Esophagus mucosa (tissue), 1 donor: ENCODE measurements at places on chromosomes 12 and 14.
A peak's percentile ranks its signal among the peaks of the same experiment; 100 is the strongest.

- ATAC-seq, result peak; percentile 38
These were observed 70.0 kb upstream of the VPS33A start for GRCh38 chr12:122336015-122336946.

DNA sequence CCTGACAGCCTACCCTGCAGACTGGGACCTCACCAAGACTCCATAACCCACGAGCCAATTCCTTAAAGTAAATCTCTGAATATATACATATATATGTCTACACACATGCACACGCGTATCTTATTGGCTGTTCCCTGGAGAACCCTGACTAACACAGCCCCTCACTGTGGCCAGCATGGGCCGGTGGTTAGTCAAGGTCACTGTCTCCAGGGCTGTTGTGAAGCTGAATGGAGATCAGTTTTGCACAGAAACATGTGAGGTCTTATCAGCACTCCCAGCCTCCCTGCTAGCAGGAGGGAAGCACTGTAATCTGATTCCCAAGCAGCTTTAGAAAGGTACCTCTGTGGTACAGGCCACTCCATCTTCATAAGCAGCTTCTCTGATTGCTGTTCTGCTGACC lies 46.6 kb upstream of the PLEKHG6 start:
- no peak for ATAC-seq

DNA sequence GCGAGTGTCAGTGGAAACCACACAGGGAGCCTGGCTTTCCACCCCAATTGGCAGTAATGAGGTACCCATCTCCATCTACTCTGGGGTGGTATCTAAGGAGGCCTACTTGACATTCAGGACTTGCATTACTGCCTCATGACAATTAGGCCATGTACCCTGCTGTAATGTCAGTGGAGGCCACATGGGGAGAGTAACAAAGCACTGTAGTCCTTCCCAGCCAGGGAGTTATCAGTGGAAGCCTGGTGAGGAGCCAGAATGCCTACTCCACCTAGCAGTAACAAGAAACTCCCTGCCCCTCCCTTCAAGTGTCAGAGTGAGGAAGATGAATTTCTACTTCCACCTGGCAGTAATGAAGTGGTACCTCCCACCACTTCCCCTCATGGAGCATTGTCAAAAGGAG lies 12.5 kb downstream of the TIMM9 start:
- ATAC-seq, result peak; percentile 33

GRCh38 chr12:131835616-131836171 lies 7.5 kb downstream of the MMP17 start:
- no peak for ATAC-seq

GRCh38 chr12:54412786-54413185 lies 6.3 kb downstream of the ITGA5 start:
- no peak for ATAC-seq

- no peak for ATAC-seq
These were observed 32.1 kb upstream of the HECTD1 start for GRCh38 chr14:31239741-31240140.

- no peak for ATAC-seq
These were observed 215.1 kb downstream of the CACNA1C start for GRCh38 chr12:2267703-2268470.

DNA sequence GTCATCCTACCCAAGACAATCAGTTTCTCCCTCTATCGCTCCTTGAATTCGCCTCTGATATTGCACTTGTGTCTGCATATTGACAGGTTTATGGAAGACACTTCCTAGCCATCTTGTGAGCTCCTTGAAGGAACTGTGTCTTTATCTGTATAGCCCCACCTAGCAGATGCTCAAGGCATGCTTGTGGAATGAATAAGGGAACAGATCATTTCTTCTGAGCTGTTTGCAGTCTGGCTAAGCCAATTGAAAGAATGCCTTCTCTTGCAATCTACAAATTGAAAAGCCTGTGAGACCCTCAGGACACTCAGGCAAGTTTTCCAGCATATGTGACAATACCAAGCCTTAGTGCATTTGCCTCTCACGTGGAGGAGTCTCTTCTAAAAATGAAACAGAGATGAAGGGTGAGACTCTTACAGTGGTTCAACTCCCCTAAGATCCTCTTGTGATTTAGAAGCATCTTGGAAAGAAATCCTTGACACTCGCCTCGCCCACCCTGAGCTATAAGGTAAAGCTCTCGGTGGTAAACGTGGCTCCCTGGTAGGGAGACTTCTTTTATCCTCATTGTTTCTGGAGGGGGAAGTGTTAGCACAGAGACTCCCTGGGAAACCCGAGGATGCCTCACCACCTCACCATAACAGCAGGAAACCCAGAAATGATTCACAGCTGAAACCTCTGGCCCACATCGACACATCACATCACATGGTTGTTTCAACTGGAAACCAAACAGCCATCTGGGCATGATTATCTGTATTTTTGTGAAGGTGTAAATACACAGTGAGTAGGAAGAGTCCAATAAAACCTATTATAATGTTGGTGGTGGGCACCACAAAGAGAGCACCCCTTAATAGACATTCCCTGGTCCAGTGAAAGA lies 112.3 kb upstream of the BCL2L14 start:
- peak; percentile 58 for ATAC-seq

DNA sequence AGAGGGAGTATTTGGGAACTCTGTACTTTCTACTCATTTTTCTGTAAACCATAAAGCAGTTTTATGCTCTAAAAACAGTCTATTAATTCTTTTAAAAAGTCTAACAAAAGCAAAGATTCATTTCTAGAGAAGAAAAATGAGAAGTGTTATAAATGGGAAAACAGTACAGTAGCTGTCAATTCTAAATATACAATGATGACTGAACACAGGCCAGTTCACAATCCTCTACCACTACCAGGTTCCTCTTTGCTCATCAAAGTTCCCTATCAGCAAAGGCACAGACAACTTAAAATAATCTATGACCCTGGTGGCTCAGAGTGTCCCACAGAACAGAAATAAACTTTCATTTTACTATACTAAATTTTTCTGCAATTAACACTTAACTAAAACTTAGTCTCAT lies 12.5 kb downstream of the NAA25 start:
- ATAC-seq, result no peak

DNA sequence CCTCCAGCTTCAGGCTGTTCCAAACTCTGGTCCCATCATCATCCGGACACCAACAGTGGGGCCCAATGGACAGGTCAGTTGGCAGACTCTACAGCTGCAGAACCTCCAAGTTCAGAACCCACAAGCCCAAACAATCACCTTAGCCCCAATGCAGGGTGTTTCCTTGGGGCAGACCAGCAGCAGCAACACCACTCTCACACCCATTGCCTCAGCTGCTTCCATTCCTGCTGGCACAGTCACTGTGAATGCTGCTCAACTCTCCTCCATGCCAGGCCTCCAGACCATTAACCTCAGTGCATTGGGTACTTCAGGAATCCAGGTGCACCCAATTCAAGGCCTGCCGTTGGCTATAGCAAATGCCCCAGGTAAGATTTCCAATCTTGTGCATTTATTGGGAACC lies 3.3 kb downstream of the SP1 start:
- no peak for ATAC-seq
